ENCODE measurements at places on chromosomes 1 and 21.

GRCh38 chr1:196196486-196196885 lies 411.8 kb downstream of the KCNT2 start:
- DNase-seq, result no peak

DNA sequence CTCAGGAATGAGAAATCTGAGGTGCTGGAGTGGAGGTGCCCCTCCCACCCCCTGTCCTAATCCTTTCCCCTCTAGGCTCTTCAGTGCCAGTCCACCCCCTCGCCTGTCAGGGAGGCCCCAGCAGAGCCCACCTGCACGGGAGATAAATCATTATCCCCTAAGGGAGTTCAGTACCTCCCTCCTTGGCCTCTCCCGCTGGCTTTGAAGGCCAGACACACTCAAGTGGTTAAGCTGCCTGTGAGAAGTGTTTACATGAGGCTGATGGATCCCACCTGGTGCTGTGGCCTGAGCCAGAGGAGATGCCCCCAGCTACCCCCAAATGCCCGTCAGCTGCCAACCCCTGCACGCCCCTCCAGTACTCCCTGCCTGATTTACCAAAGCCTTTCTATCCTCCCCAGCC lies 3.7 kb downstream of the RSPO1 start:
- no peak for DNase-seq

- DNase-seq, result no peak
These were observed 32.0 kb downstream of the SLC45A1 start for GRCh38 chr1:8349961-8350360.

GRCh38 chr1:14585728-14586127 lies 12.8 kb upstream of the KAZN start:
- no peak for DNase-seq

- DNase-seq, result no peak
These were observed 1.9 kb downstream of the GALE start for GRCh38 chr1:23798662-23799142.

- no peak for DNase-seq
These were observed 7.3 kb downstream of the IPO13 start for GRCh38 chr1:43954036-43954435.

Measured in stimulated activated CD4-positive, alpha-beta T cell treated with anti-CD3 and anti-CD28 coated beads, Interleukin-1b, Interleukin-23, amount 100 ng/mL, for 4 hours (primary cell).